MG63 (cell line): ENCODE measurements at places on chromosomes 7 and 10. TPM values are rescaled to one million over a fixed set of nuclear protein-coding genes. Genes with fewer than 3 reads are reported as not detected.

Gene IFIT1B
- total RNA-seq, result not detected in 2 replicates

Gene STOX1
- total RNA-seq, result 1.8 TPM in 1 of 2 replicates, not detected in the other

Gene ACTA2
- 19.4 and 24.2 TPM in 2 replicates for total RNA-seq

Gene MSMB
- total RNA-seq, result not detected in 2 replicates

Gene NCF1
- total RNA-seq, result not detected in 2 replicates

Gene ACSM6
- not detected in 2 replicates for total RNA-seq

Gene FKBP9
- total RNA-seq, result 170 TPM in 2 replicates

Gene ASB10
- not detected in 2 replicates for total RNA-seq

Gene SPDYE2
- not detected in 2 replicates for total RNA-seq

Gene RASA4
- total RNA-seq, result 1.6 and 3.9 TPM in 2 replicates

Gene KCNMA1
- total RNA-seq, result 40.8 and 58.6 TPM in 2 replicates

Gene CDH23
- 0.07 TPM in 1 of 2 replicates, not detected in the other for total RNA-seq

Gene MBL2
- not detected in 2 replicates for total RNA-seq

Gene ZNF804B
- not detected in 2 replicates for total RNA-seq

Gene FKBP14
- total RNA-seq, result 8.1 and 16.1 TPM in 2 replicates

GRCh38 chr7:140667476-140667875 lies 5.3 kb upstream of the ADCK2 start:
- no peak for DNase-seq

- DNase-seq, result no peak
Observed at GRCh38 chr10:11658801-11659368, 47.4 kb upstream of the USP6NL start.

DNA sequence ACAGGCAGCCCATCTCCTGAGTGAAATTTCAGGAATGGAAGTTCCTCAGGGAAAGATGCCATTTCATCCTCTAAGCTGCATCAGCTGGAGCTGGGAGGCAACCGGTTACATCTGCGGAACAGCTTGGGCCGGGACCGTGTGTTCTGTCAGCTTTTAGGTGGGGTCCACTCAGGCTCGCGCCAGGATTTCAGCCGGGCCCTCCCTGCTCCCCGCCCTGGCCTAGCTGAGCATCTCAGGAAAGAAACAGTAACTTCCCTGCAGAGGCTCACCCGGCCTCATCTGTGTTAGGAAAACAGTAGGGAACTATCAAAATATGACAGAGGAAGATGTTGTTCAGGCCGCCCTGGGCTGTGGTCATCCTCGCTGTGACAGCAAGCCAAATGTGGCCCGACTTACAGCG lies 110.4 kb downstream of the TRIL start:
- DNase-seq, result no peak

GRCh38 chr10:983971-984655 lies 4.1 kb upstream of the GTPBP4 start:
- DNase-seq, result no peak

GRCh38 chr10:75456122-75456521 lies 24.7 kb downstream of the LRMDA start:
- DNase-seq, result no peak

- DNase-seq, result no peak
Observed at GRCh38 chr10:95694665-95695064, 938 bp upstream of the TCTN3 start.

DNA sequence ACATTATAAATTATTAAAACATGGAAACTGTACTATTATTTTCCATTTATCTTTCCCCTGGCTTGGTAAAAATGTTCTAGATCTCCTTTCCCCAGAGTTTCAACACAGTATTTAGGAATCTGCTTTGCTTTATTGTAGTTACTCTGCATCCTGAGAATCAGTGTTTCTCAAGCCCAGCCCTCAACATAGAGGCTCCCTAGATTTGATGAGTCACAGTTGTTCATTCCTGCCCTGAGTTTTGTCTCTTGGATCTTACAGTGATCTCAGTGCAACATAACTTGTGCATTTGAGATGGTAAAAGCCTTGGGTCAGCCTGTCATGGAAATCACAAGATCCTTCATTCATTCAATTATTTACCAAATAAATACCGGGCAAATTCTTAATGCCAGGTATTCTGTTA lies 63.0 kb downstream of the VAX1 start:
- no peak for DNase-seq

DNA sequence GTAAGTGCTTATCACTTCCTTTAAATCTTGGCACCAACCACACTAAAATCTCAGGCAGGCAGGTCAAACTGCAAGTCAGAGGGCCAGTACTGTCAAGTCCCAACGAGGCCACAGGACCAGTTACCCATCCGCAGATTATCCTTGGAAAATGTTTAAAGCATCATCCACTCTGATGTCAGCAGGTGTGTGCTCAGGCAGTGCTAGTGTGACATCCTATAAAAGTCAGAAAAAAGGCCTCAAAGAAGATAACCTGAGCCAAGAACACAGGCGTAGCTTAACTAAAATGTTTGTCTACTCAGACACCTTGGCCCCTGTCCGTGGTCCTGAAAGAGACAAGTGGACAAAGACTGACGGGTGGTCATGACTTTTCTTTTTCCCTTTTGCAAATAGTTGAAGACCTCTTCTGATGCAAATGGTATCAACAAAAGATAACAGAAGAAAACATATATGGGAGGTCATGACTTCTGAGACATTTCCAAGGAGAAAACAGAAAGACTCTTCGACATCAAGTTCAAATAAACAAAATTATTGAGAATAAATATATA lies 309.3 kb downstream of the KCNMA1 start:
- no peak for DNase-seq

DNA sequence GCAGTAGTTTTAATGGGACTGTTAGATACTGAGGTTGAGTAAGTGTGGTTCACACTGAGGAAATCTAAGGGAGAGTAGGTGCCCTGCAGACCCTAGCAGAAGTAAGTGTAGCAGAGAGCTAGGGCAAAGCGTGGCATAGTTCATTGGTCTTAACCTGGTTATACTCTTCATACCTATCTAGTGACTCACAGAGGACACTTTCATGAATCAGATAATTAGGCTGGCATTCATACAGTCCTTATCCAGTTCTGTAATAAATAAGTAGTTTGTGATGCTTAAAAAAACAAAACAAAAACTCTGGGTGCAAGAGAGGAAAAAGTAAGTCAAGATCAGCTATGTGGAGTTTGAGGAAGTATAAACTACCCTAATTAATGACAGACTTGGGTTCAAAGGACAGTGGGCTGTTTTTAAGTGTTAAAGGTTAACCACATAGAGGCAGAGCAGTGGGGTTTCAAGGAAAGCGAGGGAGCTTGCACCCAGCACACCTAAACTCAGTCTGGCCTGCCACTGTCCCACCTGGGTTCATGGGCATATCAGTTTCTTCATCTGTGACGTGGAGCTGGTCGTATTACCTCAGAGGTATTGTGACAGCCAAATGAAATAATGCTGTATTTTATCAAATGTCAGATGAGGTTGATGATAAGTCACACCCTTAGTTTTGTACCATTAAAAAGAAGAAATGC lies 27.1 kb downstream of the LMTK2 start:
- no peak for DNase-seq

- no peak for DNase-seq
Observed at GRCh38 chr7:73303546-73303945, 5.1 kb downstream of the NSUN5 start.

GRCh38 chr7:82668676-82669075 lies 225.1 kb upstream of the CACNA2D1 start:
- no peak for DNase-seq

DNA sequence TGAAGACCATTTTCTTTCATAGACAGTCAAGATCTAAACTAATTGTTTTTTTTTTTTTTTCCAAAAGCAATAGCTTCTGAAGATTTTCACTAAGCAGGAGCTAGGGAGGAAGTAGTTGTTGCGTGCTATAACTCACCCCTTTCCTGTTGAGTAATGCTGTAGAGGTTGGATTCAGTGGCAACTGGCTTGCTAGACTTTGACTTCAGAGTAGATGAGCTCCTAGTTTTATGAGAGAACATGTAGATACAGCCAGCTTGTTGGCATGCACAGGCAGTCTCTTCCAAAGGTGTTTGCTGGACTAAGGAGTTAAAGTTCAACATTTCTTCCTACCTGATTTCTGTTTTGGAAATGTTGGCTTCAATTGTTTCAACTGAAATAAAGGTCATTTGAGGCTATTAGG lies 66.2 kb upstream of the MXI1 start:
- no peak for DNase-seq

DNA sequence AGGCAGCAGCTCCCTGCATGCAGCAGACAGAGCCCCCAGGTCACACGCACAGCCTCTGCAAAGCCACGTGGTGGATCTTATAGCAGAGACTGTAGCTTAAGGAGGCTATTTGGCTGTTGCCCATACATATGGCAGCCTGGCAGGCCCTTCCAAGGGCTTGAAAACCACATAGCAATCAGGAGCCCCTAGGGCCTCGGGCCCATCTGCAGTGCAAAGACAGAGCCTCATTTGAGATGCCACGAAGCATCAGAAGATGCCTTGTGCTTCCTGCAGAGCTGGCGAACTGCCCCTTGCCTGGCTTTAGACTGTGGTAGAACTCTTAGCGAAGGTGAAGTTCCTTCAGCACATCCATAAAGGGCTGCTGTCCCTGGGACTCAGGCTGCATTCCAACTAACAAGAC lies 309.9 kb downstream of the GRID1 start:
- DNase-seq, result no peak

- no peak for DNase-seq
Observed at GRCh38 chr10:76540786-76541185, 1096.8 kb downstream of the KCNMA1 start.

- peak; percentile 39 for DNase-seq
Observed at GRCh38 chr10:127195571-127196281, 665 bp downstream of the INSYN2A start.

DNA sequence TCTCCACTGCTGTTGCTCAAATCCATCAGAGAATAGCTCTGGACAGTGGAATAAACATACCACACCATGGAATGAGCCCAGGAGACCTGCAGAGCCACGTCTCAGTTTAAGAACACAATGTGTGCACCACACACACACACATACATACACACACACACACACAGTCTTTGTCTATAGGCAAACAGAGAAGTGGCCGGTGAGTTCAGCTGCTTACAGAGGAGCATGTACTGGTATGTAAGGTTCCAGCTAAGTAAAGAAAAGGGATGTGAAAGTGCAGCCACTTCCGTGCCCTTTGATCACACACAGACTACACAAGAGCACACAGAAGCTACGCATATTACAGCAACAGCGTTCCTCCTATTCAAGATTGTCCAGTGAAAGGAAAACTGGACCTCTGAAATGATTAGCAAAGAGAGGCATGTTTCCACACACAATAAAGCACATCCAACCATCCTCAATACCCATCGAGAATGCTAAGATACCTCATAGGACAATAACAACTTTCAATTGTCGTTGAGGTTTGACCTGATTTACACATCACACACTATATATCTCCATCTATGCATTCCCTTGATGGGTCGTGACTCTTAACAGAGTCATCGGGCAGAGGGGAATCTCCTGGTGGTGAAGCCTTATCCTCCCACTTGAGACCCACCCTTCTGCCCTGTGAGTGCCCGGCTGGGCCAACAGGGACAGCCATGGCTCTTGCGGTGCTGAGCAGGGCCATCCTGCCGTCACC lies 23.6 kb downstream of the SLC35B4 start:
- DNase-seq, result no peak

DNA sequence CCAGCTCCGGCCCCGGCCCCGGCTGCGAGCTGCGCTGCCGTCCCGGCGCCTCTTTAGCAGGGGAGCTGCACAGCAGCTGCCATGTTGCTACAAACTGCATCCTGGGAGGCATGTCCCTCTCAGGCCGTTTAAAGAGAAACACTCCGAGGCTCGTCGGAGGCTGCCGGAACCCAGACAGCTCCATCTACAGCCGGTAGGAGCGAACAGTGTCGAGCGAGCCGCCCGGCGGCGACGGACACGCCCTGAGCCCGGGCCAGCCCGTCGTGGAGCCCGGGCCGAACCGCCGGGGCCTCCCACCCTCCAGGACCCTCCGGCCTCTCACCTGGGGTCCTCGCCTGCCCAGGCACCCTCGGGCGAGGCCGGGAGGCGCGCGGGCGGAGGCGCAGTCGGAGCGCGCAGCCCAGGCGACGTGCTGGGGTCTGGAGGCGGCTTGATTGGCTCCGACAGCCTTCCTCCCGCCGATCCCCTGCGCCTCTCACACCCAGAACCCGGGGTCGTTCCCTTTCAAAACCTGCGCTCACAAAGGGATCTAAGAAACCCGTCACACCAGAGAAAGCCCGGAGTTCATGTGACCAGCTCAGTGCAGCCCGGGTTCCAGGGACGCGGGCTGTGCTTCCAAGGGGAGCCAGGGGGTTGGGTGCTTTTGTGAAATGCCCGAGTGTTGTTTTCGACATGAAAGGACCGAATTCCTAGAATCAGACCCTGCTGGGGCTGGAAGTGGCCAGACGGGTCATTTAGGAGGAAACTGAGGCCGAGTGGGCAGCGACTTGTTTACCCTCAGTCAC lies at the start of gene ZNF777:
Gene ZNF777, minus strand, starts transcription at position 570 of the 785 bp plus-strand sequence. CDS start 5,040 bp downstream, outside the sequence.
- peak; percentile 73 for DNase-seq

DNA sequence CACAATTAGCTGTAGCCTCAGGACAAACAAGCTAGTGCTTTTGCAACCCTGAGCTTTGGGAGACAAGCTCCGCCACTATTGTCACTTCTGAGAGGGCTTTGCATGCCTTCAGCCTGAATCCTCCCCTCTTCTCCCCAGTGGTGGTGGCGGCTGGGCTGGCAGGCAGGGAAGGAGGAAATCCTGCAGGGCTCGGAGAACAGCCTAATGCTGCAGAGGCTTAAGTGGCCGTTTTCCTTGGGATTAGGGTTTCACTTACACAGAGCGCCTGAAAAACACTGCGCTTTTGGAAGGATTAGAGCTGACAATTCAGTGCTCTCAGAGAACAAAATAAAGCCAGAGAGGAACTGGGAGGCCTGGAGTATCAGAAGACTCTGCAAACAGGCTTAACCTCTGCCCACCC lies 71.3 kb downstream of the PAX2 start:
- no peak for DNase-seq

DNA sequence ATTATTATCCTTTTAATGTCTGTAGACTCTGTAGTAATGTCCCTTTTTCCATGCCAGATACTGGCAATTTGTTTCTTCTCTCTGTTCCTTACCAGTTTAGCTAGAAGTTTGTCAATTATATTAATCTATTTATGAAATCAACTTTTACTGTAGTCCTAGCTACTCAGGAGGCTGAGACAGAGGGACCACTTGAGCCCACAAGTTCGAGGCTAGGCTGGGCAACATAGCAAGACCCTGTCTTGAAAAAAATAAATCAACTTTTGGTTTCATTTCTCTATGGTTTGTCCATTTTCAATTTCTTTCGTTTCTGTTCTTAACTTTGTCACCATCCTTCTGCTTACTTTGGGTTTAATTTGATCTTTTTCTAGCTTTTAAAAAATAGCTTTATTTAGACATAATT lies 42.5 kb upstream of the PLA2G12B start:
- DNase-seq, result no peak

DNA sequence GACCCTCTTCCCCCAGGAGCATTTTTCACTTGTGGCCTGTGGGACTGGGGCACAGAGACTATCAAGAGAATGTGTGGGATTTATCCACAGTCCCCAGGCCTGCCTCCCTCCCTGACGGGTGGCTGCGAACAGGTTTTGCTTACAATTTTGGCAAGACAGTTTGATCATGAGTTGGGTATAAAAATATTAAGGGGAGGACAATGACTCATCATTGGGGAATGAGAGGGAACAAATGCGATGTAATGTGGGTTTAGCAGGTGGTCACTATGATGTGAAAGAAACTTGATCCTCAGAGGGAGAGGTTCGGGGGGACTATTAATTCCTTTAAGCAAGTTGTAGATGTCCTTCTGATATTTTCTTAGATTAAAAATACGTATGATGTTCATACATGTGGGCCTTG lies 52.2 kb downstream of the EMX2 start:
- no peak for DNase-seq

- DNase-seq, result no peak
Observed at GRCh38 chr10:69502589-69502988, 51.3 kb downstream of the TSPAN15 start.
